CMK (cell line): ENCODE measurements at places on chromosomes 11 and 22.

DNA sequence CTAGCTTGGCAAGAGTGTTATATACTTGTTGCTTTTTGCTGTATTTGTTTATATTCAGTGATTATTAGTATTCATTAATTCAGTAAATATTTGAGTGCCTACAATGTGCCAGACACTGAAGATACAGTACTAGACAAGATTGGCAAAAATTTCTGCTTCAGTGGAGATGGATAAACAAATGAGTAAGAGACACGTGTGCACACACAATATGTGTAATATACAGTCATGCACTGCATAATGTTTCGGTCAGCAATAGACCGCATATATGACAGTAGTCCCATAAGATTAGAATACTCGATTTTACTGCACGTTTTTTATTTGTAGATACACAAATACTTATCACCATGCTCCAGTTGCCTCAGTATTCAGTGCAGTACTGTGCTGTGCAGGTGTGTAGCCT, 104.9 kb upstream of the GAL start:
- no peak for DNase-seq

- no peak for DNase-seq
These were observed 86.5 kb upstream of the SLC25A18 start for GRCh38 chr22:17476838-17477237.

DNA sequence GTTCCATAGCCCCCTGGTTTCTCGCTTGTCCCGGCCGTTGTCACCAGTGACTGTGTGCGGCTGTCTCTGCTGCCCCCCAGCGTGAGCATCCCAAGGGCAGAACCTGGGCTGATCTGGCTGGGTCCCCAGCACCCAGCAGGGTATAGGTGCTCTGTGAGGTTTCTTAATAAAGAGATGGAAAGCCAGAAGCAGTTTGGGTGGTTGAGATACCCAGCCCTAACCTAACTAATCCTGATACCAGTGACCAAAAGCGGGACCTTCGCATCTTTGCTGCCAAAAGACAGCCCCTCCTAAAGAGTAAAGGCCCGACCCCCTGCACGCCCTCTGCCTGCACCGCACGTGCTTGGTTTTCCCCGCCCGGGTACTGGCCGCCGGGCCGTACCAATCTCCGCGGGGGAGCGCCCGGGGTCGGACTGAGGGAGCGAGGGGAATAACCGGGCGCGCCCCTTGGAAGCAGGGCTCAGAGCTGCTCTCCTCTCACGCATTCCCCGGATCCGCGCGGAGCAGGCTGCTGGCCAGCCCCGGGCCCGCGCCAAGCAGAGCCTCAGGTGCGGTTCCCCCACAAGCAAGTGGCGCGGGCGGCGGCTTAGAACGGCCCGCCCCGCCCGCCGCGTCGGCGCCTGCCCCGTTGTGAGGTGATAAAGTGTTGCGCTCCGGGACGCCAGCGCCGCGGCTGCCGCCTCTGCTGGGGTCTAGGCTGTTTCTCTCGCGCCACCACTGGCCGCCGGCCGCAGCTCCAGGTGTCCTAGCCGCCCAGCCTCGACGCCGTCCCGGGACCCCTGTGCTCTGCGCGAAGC, at the start of gene DGAT2:
TSS of gene DGAT2 (plus strand) at position 667 of the 797 bp plus-strand sequence. CDS start 214 bp downstream, outside the sequence.
- DNase-seq, result peak; percentile 71

GRCh38 chr11:44728491-44728910, 1.7 kb downstream of the TSPAN18 start:
- no peak for DNase-seq

- DNase-seq, result no peak
These were observed 132.3 kb downstream of the CSNK2A3 start for GRCh38 chr11:11220786-11221185.

DNA sequence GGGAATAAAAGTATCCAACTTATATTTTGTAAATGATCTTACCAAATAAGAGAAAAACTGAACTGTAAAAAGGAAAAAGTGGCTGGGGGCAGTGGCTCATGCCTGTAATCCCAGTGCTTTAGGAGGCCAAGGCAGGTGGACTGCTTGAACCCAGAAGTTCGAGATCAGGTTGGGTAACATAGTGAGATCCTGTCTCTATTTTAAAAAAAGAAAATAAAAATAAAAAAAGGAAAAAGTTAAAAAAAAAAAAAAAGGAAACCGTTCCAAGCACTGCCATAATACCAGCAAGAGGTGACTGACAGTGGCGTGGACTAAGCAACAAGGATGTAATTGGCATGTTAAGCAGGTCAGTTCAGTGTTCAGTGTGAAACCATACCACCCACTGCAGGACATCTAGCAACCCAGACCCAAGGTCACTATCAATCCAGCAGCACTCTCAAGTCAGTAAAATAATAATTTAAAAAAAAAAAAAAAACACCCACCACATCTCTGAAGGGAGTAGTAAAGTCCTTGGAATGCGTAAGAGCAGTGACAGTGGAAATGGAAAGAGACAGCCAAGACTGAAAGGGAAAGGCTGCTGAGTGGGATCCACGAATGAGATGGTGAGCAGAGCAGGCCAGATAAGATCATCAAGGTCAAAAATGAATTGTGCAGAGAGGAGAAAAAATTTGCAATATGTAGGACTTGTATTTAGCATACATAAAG, 43.6 kb downstream of the MAPK1 start:
- no peak for DNase-seq

DNA sequence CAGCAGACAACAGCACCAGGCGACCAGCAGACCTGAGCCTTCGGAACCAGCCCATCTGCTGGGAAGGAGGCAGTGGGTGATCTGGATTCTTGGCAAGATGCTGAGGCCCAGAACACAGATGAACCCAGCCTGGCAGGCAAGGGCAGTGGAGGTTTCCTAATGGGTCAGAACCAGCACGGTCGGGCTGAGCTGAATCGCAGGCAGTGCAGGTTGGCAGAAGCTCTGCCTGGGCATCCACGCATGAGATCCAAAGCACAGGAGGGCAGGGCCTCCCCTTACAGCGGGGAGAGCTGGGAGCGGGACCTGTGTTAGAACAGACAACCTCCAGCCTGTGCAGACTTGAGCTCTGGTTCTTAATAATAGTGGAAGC, 47.5 kb downstream of the DSCAML1 start:
- no peak for DNase-seq

DNA sequence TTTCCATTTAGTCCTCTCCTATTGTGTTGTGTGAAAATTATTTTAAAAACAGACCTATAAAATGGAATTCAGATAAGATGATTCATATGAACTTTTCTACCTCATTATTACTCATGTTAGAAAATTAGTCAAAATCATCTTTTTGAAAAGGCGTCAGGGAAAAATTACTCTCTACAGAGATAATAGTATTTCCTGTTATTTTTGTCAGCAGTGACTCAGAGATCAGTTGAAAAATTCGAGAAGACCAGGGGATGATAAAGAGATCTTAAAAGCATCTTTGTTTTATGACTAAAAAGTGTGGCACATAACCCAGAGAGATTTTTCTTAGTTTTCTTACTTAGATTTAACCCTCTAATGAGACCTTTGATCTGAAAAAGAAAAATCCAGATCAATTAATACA, 157.9 kb upstream of the CARD18 start:
- DNase-seq, result no peak

GRCh38 chr11:14253421-14253820, 105.6 kb downstream of the RRAS2 start:
- no peak for DNase-seq

DNA sequence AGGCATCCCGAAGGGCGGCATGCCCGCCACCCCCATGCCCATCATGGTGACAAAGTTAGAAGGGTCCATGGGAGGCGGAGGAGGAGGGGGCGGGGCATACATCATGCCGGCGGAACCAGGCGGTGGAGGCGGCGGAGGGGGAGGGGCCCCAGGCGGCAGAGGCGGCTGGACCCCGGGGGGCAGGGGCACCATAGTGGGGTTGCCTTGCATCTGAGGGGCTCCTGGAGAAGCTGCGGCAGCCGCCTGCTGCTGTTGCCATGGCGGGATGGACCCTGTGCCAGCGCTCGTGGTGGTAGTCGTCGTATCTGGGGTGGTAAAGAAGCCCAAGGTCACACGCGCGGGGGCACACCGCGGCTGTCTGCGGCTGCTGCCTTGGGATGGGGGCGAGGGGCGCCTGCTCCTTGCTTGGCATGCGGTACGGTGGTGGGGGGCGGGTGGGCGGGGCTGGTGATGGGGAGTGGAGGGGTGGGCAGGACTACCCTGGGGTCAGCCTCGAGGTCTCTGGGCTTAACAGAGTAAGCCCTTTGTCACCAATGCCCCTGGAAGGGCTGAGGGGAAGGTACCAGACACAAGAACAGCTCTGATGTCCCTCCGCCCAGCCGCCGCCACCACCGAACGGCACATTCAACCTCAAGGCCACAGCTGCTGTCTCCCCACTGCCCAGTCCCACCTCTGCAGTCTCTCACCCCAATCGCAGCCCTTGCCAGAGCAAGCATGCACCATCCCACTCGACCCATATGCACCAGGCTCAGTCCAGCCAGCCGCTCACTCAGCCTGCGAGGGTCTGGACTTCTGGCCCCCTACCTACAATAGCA, 6.3 kb upstream of the PYGM start:
- no peak for DNase-seq

DNA sequence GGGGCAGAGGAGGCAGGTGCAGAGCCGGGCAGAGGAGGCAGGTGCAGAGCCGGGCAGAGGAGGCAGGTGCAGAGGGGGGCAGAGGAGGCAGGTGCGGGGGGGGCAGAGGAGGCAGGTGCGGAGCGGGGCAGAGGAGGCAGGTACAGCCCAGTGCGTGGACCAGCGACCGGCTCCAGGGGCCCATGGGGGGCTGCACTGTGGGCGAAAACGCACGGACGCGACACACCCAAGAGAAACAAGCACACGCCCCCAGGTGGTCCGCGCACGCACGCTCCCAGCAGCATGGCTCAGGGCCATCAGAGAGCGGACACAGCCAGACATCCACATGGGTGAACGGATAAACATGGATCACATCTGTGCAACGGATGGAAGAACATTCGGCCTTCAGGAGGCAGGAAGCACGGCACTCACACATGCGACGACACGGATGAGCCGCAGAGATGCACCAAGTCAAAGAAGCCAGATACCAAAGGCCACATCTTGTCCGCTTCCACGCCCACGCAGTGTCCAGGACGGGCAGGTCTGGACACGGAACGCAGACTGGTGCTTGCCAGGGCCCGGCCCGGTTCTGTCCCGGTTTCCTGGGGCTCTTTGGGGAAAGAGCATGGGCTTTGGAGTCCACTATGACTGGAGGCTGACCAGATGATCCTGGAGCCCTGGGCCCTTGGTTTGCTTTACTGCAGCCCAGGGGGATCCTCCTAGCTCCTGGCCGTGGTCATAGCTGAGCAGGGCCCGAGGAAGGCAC, 21.8 kb downstream of the OSBPL5 start:
- no peak for DNase-seq

GRCh38 chr11:69921128-69922014, 102.2 kb upstream of the FGF3 start:
- DNase-seq, result no peak
